ENCODE measurements at places on chromosomes 4 and X.

DNA sequence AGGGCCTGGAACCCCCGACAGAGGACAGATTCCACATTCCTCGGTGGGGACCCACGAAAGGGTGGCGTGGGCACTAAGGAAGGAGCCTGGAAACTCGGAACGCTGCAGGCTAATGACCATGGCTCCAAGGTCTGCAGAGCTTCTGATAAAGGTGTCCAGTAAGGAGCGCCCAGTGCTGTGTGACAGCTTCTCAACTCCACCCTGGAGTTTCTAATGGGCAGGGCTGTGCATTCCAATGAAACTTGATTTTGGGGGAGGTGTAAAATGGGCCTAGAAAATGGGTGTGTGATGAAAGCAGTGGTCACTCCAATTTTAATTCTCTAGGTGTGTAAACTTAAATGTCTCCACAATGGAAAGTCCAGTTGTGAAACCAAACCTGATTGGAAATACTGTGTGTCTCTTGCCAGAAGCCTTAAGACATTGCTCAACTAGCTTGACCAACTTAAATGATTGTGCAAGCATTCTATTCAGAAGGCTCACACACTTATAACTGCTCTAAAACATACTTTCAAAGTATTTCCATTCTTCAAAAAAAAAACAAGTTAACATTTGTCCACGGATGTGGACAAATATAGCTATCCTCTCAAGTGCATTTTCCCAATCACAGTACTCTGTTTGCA lies 52.1 kb downstream of the XAGE2 start:
- no peak for DNase-seq

- DNase-seq: no peak
Measured at GRCh38 chrX:38768079-38768478, 33.2 kb upstream of the MID1IP1 start.

GRCh38 chr4:122826079-122826527 lies 528 bp upstream of the FGF2 start:
- DNase-seq: no peak

- DNase-seq: no peak
Measured at GRCh38 chrX:105191878-105192277, 28.6 kb downstream of the TEX13A start.

- no peak for DNase-seq
Measured at GRCh38 chr4:119024102-119024501, 111.5 kb upstream of the MYOZ2 start.

DNA sequence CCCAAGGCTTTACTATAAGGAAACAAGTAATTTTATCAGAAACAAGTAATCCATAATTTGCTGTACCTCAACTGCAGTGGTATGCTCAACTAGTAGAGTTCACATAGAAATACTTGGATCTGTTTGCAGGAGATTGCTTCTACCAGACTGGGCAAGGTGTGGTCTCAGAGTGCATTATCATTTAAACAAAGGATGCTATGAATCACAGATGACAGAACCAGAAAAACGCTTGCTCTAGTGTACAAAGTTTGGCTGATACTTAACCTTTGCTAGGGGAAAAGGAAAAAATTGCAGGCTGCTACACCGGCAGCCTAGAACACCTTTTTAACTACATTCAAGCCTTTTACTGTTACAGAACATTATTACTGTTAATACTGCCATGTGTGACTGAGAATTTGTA lies 97.1 kb downstream of the ENOX2 start:
- DNase-seq: no peak

- no peak for DNase-seq
Measured at GRCh38 chr4:58669783-58670182, 1559.6 kb upstream of the IGFBP7 start.

DNA sequence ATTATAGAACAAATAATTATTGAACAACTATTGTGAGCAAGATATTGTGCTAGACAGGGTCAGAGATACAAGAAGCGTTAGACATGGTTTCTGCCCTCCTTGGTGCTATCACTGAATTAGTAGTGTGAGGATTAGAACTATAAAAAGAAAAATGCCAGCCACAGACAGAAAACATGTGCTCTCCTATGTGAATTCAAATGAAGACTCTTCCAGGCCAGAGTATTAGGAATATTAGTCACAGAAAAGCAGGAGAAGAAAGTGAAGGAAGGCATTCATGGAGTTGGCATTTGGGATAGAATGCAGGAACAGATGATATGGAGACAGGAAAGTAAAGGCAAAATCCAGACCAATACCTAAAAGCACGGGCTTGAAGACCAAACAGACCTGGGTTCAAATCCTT lies 179.6 kb upstream of the TENM3 start:
- DNase-seq: no peak

DNA sequence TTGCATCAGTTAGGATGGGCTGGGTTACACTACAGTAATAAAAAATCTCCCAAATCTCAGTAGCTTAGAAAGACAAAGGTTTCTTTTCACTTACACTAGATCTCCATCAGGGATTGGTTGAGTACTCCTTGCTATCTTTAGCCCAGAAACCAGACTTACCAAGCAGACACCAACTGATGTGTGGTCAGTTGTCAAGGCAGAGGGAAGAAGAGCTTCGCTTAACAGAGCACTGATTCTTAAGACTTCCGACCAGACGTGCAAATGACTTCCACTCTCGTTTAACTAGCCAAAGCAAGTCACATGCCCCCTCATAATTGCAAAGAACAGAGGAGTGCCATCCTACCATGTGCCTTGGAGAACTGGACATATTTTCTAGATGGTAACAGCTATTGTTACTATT lies 5.7 kb upstream of the ZNF518B start:
- no peak for DNase-seq

- DNase-seq: no peak
Measured at GRCh38 chrX:108105473-108105872, 13.9 kb downstream of the ATG4A start.

DNA sequence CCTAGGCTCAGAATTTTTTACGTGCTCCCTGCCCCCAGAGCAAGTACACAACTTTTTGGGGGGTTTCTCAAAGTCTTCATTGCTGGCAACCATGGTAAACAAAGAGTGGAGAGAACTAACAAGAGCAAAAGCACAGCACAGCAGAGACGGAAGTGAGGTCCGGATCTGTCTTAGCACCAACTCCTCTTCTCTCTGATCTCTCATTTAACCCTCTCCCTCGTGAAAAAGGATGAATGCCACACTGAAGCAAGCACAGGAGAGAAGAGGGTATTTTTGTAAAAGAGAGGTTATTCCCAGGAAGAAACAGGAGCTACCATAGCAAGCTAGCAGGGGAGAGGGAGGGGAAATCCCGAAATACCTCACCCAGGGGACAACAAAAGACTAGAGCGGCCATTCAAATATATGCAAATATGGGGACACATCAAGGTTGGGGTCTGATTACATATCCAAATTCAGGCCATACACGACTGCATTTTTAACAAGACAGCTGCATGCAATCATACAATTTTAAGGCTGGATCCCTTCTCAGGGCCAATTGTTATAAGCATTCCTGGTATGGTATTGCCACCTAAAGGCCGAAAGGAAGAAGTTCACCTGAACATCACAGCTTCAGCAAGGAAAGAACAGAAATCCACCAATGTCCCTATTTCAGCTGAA lies 46.6 kb downstream of the CD40LG start:
- no peak for DNase-seq

- DNase-seq: no peak
Measured at GRCh38 chrX:124229374-124229773, 103.1 kb upstream of the TEX13D start.

DNA sequence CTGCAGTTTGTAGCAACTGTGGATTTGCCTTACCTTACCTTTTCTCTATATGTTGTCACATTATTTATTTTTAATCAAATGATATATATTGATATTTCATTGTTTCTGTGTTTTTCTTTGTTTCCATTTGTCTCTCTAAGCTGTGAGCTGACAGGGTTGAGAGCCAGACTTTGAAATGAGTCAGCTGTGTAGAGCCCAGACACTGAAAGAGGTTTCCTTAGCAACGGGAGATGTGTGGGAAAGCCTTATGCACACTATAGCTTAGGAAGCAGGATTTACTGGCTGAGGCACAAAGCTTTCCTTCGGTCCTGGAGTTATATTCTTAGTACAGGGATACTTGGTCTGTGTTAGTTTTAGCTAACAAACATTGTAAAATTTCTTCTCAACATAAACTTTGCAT lies 192.2 kb downstream of the FGF13 start:
- DNase-seq: no peak

- DNase-seq: no peak
Measured at GRCh38 chrX:45017946-45018345, 145.0 kb downstream of the KDM6A start.

GRCh38 chr4:109156356-109156755 lies 146.1 kb downstream of the COL25A1 start:
- no peak for DNase-seq
